ENCODE measurements at places on chromosomes 5 and 9.

DNA sequence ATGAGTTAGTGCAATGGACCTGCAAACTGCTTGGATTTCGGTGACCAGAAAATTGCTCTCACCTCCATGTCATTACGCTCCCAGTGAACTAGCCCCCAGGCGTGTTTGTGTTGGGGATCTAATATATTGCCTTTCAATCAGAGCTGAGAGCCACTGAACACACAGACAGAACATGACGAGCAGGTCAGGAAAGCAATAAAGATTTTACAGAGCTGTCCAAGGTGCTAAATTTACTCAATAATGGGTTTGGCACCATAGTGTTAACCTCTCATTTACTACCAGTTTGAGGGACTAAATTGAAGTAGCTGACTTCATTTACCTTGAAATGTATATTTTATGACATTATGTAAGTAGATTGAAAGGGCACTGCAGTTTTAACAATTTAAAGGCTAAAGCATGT lies 383.0 kb downstream of the EBF1 start:
- DNase-seq: no peak

GRCh38 chr9:32218100-32218767 lies 166.2 kb upstream of the ACO1 start:
- no peak for DNase-seq

DNA sequence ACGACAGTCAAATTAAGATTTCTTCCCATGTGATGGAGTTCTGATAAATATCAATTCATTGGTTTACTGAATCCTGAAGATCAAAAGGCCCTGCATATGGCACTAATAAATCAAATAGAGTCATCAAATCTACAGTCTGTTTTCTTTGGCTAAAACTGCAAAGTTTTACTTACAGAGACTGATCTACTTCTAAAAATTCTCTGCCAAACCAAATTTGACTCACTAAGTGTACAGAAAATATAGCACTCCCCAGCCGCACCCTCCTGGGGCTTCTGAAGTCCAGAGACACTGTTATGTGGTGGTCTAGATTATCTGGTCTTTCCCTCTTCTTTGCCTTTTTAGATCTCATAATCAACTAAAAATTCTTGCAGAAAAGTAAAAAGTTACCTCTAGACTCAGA lies 237.7 kb downstream of the MLLT3 start:
- no peak for DNase-seq

DNA sequence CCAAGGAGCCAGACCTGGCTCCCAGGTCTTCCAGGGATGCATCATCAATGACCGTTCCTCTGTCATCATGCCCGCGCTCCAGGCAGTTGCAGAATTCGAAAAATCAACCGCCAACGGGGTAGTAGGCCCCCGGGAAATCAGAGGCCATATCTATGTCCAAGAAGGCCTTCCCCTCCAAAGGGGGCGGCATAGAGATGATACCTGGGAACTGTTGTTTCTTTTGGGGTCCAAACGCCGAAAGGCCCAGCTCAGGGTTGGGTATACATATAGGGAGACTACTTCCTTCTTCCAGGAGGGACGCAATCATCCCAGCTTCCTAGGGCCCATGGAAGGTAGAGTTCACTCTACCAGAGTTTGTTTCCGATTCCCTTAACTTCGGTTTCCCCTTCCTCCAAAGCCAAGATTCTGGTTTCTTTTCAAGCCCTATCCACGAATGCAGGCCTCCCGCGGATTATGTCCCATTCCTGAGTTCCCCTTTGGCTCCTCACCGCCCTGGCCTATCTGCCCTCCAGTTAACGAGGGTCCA lies 754 bp downstream of the DCAF12 start:
- DNase-seq: peak; percentile 5

DNA sequence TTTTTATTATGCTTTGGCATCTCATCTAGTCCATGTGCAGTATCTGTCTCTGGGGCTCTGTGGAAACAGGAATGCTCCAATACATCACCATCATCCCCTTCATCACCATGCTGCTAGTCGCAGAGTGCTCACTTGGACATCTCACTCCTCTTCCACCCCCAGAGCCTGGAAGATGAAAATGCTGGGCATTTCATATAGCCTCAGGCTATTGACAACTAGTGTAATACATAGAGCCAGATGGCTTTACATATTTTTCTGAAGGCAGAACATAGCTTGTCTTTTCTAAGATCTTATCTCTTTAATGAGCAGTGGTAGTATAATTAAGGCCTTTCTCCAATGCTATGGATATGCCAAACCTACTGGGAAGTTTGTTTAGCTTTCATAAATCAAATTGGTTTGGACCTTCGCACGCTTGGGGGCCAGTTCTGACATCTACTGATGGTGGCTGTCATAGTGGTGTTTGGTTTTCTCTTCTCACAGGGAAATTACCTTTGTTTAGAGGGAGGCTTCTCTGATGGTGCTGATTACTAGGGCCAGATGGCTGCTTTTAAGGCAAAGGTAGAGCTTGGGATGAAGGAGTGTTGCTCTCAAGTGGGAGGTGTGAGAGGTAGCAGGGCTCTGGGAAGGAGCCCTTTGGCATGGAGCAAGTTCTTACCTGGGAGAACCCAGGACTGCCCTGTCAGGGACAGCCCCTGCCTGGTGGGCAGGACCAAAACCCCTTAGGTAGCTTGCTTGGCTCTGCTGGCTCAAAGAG lies 63.1 kb upstream of the CXCL14 start:
- DNase-seq: no peak

GRCh38 chr9:133238851-133239532 lies 29.9 kb upstream of the OBP2B start:
- peak; percentile 75 for DNase-seq

DNA sequence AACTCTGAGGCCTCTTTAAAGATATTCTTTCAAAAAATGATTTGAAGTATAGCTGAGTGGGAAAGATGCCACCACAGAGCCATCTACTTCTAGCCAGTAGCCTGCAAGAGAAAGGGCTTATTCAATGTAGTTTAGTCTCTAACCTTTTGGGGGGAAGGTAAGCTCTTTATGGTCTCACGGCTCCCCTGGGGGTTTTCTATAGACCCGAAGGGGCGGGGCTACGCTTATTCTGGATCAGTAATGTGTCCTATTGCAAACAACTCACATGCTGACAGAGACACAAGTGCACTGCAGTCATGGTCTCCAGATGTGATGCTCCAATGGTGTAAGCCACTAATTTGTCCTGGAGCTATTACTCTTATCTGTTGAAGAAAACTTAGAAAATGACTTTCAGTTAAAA lies 53.4 kb upstream of the RPS23 start:
- DNase-seq: no peak

GRCh38 chr5:151223447-151224264 lies at the start of gene CCDC69:
TSS of gene CCDC69 (minus strand) at chr5:151224092. CDS start at chr5:151223970, 122 bp downstream.
- peak; percentile 72 for DNase-seq

DNA sequence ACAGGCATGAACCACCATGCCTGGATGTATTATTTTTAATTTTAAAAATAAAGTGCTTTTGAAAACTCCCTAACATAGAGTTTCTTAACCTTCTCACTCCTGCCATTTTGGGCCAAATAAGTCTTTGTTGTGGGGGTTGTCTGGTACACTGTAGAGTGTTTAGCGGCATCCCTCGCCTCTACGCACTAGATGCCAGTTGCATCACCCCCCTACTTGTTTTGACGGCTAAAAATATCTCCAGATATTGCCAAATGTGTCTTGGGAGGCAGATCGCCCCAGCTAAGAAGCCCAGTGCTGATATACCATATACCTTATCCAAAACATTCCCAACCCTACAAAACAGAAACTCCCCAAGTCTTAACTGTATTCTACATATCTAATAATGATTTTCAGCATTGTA lies 54.6 kb downstream of the SCAI start:
- DNase-seq: no peak

DNA sequence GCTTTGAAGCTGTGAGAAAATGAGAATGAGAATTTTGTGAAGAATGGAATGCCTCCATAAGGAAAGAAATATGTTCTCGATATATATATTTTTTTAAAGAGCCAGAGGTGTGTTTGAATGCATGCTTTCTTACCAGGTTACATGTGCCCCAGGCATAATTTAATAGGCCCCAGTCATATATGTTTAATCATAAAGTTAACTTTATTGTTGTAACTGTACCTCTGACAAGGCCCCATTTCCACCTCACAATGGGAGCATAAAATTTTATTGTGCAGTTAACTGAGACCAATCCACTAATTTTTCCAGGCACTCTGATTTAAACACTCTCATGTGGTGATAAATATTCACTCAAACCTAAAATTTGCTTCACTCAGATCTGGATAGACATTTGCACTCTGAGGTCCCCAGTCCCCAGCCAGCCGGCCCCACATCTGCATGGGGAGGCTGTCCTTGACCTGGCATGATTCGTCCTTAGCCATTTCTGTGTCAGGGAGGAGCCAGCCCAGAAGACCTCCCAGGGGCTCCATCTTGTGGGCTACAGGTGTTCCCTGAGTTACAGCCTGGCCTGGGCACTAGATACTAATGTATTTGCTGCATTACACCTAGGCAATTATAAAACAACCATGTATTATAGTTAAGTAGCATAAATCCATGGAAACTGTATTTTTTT lies 245.8 kb downstream of the MTRR start:
- no peak for DNase-seq

- no peak for DNase-seq
These were observed 78.3 kb downstream of the CEP120 start for GRCh38 chr5:123344816-123345426.

DNA sequence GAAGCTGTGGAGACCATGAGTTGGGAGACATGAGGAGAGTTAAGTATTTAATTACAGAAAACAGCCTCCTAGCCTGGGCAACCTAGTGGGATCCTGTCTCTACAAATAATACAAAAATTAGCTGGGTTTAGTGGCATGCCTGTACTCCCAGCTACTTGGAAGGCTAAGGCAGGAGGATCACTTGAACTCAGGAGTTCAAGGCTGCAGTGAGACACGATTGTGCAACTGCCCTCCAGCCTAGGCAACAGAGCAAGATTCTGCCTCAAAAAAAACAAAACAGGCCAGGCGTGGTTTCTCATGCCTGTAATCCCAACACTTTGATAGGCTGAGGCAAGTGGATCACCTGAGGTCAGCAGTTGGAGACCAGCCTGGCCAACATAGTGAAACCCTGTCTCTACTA lies 52.6 kb downstream of the AQP7 start:
- DNase-seq: no peak

DNA sequence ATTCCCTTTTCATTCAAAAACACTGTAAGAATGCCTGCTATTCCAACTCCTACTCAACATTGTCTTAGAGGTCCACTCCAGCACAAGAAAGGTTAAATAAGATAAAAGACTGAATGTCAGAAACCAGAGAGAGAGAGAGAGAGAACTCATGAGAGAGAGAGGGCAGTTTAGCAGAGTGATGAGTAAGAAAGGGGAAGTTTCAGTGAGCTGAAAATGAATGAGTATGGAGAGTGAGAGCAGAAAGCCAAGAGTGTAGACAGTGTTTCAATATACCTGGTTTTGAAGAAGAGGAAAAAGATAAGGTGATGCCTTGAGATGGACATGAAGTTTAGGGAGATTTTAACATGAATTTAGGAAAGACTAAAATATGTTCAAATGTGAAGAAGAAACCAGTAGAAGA lies 528.0 kb upstream of the SEMA6A start:
- DNase-seq: no peak

All from activated T-cell treated with anti-CD3 and anti-CD28 coated beads, Interleukin-2, amount 50 U/mL, for 72 hours (primary cell).